ENCODE measurements at places on chromosomes 16 and 17. TPM values are rescaled to one million over a fixed set of nuclear protein-coding genes. Genes with fewer than 3 reads are reported as not detected.
A peak's percentile ranks its signal among the peaks of the same experiment; 100 is the strongest.

Gene PRPSAP1
- 103 TPM for total RNA-seq

Gene TMIGD1
- total RNA-seq: not detected

DNA sequence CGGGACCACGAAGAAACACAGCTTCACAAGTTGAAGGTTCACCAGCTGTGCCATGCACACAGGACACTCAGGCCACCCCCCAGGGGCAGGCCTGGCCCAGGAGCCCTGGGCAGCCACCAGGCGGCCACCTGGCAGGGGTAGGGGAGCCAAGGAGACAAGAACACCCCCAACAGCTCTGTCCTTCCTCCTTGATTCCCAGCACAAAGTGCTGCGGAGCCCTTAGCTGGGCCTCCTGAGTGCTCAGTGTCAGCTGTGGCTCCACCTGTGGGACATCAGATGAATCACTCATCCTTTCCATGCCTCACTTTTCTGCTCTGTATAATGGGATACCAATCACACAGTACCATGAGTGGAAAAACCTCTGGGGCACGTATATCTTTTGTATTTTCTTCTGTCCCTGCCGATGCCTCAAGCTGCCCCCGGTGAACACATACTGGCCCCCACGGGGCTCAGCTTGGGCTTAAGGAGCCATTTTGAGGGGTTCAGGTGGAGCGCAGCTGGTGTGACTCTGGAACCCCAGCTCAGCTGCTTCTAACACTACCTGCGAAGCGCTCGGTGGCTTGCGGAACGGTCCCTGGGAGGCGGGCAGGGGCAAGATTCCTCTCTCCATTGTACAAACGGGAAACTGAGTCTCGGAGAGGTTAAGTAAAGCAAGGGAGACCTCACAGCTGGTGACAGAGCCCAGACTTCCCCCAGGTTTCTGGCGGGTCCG lies 12.0 kb downstream of the GALK1 start:
- no peak for DNase-seq

DNA sequence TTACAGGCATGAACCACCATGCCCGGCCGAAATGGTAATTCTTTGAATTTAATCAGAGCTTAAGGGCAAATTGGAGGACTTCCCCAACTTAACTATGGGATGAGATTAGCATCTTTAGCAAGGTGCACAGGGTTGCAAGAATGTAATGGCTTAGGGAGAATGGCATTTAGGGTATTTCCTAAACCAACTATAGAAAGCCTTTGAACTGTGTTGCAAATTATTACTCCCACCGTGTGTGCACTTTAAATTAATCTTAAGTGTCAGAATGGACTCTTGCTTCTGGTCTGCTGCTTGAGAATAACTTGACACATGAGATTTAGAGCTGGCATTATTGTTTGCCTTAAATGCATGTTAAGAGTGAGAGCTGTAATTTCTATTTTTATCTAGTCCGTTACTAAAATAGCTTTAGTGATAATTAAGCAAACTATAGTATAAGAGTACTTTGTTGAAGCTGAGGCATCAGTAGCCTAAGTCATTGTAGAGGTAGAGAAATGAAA lies 59.8 kb downstream of the TUBD1 start:
- DNase-seq: no peak

DNA sequence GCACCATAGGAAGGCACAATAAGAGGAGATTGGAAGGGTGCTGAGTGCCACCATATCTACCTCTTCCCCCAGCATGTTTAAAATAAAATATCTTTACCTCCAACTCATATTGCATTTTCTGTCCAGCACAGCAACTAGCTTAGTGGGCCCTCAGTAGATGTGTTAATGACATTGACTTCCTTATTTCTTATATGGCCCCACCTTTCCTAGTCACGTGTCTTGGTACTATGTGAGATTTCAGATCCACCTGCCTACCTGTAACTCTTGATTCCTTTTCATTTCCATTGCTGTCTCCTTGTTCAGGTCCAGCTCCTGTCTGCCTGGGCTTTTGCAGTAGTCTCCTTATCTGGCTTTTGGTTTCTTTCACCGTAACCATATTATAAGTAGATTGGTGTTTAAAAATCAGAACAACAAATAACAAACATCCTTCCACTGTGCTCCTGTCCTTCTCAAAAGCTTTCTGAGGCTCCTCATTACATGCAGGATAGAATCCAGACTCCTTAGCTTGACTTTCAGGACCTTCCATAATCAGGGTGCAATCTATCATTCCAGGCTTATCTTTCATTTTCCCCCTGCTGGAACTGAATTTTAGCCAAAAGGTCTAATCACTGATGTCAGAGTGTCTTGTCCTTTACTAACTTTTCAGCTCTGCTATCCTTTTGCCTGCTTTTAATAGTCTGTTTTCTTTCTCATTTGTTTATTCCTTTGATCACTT lies 71.3 kb downstream of the FTO start:
- no peak for DNase-seq

Gene MYL4
- 0.40 TPM for total RNA-seq

Gene RNU2-1
- not detected for total RNA-seq

Gene CDK5R1
- 1.3 TPM for total RNA-seq

- DNase-seq: no peak
Measured at GRCh38 chr17:5200360-5200759, 8.7 kb upstream of the ZNF594 start.

GRCh38 chr16:89104930-89105571 lies 11.4 kb downstream of the ACSF3 start:
- DNase-seq: no peak

Gene GRAP
- total RNA-seq: 267 TPM

GRCh38 chr17:44677136-44677535 lies 12.4 kb downstream of the CCDC43 start:
- DNase-seq: peak; percentile 27

DNA sequence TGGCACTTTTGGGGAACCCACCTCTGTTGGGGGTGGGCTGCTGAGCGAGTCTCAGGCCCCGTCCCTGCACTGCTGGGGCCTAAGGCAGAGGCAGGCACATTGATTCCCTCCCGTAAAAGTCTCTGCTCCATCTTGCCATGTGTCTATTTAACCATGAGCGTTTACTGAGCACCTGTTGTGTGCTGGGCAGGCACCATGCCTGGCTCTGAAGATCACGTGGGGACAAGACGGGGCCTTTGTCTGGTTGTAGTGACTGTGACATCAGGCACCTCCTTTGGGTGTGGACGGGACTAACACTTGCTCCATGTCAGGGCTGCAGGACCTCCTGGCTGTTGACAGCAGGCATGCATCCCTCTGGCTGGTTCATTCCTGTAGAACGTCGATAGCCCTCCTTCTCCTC lies 204.7 kb upstream of the CIBAR2 start:
- DNase-seq: no peak

GRCh38 chr16:82738699-82739098 lies 111.9 kb downstream of the CDH13 start:
- peak; percentile 32 for DNase-seq

GRCh38 chr17:76540381-76541300 lies 797 bp downstream of the PRCD start:
- DNase-seq: peak; percentile 93

Gene SHISA9
- total RNA-seq: not detected

Measured in lung microvascular endothelial cell (primary cell).